ENCODE measurements at places on chromosomes 4 and X.

DNA sequence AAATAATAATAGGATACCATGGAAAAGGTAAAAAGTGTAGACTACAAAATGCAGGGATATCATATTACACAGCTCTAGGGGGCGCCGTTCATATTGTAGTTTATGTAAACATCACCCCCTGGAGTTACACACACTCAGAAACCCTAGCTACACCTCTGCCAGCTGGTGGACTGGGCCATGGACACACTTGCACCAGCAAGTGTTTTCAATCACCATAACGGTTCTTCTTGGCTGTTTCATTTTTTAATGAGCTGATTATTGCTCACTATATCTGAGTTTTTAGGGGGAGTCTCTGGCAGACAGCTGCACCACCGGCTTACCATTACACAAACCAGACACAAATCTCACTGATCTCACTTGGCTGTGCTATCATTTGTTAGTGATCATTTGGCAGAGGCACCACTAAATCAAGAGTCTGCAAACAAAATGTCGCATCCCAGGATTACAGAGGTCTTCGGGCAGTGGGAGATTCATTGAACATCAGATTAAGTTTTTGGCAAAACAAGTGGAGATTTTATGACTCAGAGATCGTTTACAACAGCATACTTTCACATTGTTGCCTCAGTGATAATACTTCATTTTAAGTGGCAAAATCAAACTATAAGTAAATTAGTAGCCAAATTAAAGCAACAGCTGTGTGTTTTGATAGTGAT is 185.7 kb downstream of the UNC5C start:
- no peak for DNase-seq

DNA sequence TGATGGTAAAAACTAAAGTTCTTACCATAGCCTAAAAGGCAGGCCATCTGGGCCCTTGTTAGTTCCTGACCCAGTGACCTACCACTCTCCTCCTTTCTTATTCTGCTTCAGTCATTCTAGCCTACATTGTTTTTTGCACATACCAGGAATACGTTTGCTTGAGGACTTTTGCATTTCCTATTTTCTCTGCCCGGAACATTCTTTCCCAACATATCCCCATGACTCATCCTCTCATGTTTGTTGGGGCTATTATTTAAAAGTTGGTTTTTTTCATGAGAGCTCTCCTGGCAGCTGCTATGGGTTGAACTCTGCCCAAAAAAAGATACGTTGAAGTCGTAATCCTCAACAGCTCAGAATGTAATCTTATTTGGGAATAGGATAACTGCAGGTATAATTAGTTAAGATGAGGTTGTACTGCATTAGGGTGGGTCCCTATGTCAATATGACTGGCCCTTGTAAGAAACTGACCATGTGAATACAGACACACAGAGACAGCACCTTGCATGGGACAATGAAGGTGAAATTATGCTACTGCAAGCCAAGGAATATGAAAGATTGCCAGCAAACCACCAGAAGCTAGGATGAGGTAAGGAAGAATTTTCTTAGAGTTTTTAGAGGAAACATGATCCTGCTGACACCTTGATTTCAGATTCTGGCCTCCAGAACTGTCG is 138.3 kb upstream of the PDHA2 start:
- DNase-seq, result no peak

DNA sequence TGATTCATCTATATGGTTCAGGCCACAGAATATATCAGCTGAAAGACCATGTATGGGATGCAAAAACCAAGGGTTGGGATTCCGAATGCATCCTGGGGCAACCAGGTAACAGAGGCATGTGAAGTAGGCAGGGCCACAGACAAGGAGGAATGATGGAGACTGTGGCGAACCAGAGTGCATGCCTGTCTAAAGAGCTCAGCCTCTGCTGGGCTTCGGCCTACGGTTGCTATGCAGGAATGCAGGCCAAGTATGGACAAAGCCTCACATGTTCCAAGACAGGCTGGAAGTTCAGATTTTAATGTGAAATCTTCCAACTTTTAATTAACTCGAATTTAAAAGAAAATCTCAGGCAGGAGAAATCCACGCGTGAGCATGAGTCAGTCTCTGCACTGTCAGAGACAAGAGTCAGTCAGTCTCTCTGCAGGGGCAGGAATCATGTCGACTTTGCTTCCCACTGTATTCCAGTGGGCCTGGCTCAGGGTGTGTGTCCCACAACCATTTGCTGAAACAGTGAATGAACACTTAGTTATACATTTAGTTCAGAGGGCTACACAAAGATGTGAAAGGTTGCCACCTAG is 344.4 kb downstream of the UNC5C start:
- no peak for DNase-seq

GRCh38 chr4:3046162-3046561 is 28.2 kb downstream of the HTT-AS start:
- DNase-seq, result no peak

- no peak for DNase-seq
Observed at GRCh38 chr4:69816236-69816635, 43.7 kb downstream of the SULT1E1 start.

Data from stimulated activated CD4-positive, alpha-beta T cell treated with anti-CD3 and anti-CD28 coated beads, Interleukin-1b, Interleukin-23, amount 100 ng/mL, for 48 hours (primary cell).